ENCODE measurements at places on chromosomes 12 and 14.

GRCh38 chr12:116692605-116693004 lies 45.3 kb downstream of the SPRING1 start:
- DNase-seq: no peak

DNA sequence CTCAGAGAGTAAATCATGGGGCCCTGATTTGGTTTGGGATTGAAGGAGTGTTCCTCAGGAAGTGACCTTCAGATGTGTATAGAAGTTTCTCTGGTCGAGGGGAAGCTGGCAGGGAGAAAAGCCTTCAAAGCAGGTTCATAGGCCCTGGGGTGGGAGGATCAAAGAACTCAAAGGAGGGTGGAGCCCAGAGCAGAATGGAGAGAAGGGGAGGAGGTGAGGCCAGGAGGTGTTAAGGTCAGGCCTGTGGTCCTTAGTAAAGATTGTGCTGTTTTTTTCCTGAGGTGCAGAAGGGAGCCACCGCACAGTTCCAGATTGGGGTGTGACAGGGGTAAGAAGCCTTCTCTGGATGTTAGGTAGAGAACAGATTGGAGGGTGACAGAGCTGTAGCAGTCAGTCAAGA lies 9.7 kb upstream of the CFAP251 start:
- DNase-seq: no peak

DNA sequence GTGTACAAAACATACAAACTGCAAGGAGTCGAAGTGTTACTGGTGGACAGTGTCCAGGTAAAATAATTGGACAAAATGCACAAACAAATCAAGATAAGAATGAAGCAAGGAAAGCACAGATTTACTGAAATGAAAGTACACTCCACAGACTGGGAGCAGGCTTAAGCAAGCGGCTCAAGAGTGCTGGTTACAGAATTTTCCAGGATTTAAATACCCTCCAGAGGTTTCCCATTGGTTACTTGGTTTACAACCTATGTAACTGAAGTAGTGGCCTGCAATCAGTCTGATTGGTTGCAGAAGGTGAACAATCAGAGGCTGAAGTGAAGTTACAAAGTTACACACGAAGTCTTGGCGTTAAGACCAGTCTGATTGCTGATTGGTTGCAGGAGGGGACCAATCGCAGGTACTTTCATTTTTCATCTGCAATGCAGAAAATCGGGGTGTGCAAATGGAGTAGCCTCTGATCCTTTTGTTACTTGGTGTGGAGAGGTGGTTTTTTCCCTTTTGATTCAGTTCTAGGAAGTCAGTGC lies 11.6 kb upstream of the SCN8A start:
- DNase-seq: no peak

GRCh38 chr14:59511916-59512575 lies 27.7 kb downstream of the JKAMP start:
- no peak for DNase-seq

DNA sequence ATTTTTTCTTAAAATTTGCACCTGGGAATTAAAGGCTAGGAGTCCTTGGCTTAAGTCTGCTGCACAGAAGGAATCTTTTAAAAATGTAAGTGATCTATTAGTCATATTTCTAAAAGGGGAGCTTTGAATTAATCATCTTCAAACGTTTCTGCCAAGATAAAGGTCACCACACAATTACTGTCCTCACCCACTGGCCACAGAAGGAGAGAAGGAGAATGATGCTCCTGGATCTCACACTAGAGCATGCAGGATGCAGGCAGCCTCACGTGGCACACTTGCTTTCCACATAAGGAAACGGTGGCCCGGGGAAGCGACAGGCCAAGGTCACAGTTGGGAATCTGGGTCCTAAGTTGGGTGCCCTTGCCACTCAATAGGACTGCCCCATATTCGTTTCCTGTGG lies 16.9 kb downstream of the PLEKHG7 start:
- DNase-seq: no peak

DNA sequence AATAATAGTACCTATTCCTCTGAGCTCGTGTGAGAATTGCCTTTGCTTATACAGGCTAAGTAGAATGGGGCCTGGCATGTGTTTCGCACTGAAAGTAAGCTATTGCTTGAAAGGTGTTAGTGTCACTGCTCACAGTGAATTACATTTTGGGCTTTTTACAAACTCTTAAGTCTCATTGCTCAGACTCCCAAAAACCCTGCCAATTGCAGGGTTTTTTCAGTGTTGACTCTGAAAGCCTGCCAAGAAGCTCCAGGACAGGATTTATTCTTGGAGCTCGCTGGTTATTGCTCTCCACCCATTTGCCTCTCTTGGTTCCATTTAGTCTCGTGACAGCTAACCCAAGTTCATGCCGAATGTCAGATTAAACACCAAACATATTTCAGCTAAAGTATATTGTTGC lies 39.8 kb downstream of the NOPCHAP1 start:
- no peak for DNase-seq
